ENCODE measurements at places on chromosomes 4 and X.

DNA sequence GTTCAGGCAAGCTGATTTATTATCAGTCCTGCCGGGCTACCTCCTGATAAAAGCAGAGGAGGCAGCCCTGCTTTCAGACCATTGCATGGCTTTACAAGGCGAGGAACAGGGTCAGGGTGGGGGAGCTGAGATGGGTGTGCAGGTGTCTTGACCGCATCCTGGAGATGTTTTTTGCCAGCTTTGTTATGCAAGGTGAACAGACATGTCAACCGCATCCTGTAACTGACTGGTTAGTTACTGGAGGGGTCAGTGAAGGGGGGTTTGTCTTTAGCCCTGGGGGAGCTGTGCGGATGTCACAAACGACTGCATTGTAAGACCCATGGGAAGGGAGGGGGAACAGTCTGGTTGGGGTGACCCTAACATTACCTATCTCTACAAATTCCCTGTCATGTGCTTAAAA is 10.0 kb downstream of the ADAM29 start:
- DNase-seq, result no peak

DNA sequence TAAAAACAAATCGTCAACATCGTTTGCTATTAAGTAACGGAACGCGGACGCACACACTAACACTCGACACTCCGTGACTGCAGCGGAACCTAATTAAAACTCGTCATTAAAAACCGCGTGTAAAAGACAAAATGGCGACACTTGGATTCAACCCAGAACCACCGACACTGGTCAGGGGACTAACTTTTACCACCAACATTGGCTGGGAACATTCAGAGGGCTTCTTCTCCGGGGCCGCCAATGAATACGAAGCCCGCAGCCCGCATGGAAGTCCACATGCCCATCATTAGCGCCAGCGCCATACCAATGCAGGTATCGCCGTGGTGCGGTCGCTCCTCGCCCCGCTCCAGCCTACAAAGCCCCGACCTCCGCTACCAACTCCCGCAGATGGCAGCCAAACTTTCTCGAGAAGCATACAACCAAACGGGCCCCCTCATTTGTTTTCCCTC is 498 bp downstream of the RBMX start:
- DNase-seq, result no peak

DNA sequence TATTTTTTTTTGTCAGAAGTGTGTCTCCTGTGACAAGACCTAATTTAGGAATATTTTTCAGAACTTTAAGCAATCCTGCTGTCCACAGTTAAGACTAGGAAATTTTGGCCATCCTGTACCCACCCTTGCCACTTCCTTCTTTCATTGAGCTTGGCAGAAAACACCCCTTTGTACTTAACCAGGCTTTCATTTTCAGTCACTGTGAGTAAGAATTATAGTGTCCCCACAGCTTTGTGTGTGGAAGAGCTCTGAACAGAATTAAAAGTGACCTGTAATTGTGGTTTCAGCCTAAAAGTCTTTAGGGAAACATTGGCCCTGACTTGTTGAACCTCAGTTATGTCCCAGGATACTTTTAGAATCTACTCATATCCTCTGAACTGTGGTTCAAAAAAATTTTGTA is 153.7 kb upstream of the BMP3 start:
- no peak for DNase-seq

- no peak for DNase-seq
Observed at GRCh38 chr4:24736066-24736465, 59.3 kb upstream of the SOD3 start.

DNA sequence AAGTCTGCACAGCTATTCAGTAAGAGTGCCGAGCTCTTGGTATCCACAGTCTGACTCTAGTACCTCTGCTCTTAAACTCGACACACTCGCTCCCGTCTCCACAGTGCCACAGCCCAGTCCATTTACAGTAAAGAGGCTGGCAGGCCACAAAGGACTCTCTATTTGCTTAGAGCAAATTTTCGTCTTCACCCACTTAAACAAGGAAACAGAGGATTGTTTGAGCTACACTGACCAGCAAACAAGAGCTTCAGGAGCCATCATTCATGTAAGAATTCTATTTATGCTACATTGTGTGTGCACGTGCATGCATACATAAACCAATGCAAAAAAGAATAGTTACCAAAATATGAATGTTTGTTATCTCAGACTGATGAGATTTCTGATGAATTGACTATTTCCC is 290.2 kb downstream of the USP46 start:
- DNase-seq, result no peak

DNA sequence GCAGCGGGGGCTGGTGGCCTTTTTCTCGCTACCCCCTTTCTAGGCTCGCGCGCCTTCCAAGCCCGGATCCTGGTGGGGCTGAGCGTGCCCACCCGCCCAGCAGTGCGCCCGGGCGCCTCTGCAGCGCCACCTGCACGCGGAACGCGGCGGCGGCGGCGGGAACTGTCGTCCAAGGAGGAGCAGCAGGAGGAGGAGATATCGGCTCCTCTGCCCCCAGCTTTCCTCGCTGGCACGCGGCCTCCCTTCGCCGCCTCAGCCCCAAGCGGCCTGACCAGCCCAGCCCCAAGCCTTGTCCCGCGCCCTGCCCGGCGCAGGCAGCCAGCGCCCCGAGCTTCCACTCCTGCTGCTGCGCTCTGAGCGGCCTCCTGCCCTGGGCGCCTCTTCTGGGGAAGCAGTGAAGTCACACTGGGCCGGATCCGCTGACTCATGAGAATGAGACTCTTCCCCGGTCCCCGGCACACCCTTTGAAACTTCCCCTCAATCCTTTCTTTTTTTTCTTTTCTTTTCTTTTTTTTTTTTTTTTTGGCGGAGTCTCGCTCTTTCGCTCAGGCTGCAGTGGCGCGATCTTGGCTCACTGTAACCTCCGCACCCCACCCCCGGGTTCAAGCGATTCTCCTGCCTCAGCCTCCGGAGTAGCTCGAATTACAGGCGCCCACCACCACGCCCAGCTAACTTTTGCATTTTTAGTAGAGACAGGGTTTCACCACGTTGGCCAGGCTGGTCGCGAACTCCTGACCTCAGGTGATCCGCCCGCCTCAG is 10.6 kb upstream of the ELF4 start:
- no peak for DNase-seq

DNA sequence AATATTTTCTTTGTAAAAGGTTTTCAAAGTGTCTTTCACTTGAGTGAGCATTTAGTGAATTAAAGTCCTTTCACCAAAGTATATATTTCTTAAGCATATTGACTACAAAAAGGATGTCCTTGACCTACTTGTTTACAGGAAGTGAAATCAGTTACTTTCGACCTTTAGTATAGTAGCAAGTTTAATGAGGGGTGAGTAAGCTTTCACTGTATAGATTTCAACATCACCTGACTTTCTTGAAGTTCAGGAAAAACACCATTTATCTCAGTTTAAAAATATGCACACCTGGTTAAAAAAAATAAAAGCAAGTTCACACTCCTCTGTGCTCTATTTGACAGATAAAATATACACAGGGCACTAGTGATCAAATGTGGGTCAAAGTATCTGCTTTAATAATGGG is 88.1 kb downstream of the CCSER1 start:
- DNase-seq, result no peak

GRCh38 chr4:169604131-169604900 is 8.1 kb downstream of the NEK1 start:
- no peak for DNase-seq

DNA sequence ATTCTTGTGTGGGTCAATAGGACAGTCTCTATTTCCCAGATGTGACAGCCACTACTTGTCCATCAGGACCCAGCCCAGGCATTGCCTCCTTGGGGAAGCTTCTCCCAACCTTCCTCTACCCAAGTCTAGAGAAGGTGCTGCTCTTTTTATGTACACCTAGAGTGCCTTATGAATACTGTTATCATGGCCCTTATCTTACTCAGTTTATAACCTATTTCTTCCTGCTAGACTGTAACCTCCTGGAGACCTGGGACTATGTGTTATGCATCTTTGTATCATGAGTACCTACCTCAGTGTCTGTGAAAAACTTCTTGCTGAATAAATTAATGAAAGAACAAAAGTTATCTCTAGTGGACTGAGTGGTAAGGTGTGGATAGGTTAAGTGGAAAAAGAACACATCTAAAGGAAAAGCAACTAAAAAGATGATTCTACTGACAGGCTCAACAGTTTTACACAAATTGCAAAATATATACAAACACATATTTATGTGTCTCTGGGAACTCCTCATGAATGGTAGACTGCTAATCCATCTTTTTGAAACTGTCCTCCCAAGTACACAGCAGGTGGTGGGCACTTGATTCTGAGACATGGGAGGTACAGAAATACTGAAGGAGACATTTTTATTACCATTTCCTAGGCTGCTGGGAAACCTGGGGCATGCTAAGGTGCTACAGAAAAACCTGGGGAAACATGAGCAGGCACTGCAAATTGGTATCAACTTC is 106.6 kb downstream of the SH3RF1 start:
- no peak for DNase-seq

DNA sequence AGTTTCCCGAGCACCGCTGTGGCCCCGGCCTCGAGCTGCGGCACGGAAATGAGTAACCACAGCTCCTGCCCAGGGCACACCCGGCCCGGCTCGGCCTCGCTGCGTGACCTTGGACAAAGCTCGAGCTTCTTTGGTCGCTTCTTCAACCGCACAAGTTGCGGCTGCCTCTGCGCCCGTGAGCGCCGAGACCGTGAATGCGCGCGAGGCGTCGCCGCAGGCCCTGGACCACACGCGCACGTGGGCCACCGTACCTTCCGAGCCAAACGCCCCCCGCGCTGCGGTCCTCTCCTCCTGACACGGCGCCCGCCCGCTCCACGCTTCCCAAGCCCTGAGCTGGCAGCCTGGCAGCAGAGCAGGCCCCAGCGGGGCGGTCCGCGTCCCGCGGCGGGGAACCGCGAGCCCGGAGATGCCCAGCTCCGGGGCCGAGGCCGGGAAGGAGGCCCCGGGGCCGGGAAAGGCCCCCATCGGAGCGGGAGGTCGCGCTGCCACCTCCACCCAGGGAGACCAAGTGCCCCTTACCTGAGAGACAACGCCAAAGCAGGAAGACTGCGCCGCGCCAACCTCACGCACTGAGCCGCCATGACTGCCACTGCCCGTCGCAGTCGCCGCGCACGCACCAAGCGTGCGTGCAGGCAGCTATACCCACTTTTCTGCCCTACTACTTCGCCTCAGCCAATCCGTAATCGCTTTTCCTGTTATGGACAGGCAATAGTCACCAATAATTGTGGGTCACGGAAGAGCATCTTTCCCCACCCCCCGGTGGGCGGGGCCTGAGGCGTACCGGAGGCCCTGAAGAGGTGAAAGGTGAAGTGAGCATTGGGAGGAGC is at the start of gene GRPEL1:
Gene GRPEL1 (minus strand): TSS at position 613 of the 827 bp plus-strand sequence. CDS start 32 bp downstream, at position 581.
- no peak for DNase-seq

- DNase-seq, result no peak
Observed at GRCh38 chr4:90648791-90649190, 521.6 kb downstream of the CCSER1 start.

DNA sequence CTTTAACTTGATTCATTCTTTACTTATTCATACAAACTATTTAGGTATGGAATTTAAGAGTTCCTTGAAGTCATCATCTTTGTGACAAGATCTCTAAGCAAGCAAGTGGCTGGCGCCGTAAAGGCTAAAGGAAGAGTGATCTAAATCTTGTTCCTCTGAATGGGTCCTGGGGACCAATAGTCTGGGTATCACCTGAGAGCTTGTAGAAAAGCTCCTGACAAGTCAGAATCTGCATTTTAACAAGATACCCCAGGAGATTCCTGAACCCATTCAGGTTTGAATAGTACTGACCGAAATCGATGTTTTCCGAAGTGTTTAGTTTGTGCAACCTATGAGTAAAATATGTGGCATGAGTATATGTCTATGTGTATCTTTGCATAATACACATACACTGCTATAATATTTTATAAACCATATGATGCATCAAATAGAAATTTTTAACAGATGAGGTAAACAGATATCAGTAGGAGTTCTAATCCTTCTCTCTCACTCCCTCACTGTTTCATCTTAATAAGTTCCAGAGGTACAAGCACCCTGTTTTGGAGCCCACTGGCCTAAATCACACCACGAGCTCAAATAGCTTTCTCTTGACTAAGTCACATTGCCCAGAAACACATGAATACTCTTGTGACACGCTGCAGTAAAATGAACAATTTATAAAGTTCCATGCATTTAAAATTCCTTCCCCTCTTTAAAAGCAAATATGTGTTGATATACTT is 170.0 kb downstream of the RELL1 start:
- DNase-seq, result no peak

DNA sequence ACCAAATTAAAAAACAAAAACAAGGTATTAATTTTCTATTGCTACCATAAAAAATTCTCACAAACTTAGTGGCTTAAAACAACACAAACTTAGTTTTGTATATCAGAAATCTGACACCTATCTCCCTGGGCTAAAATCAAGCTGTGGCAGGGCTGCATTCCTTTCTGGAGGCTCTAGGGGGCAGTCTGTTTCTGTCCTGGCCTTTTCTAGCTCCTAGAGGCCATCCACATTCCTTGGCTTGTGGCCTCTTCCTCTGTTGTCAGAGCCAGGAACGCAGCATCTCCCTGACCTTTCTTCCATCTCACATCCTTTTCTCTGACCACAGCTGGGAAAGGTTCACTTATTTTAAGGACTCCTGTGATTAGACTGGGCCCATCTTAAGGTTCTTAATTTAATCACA is 38.9 kb upstream of the TLR2 start:
- no peak for DNase-seq

DNA sequence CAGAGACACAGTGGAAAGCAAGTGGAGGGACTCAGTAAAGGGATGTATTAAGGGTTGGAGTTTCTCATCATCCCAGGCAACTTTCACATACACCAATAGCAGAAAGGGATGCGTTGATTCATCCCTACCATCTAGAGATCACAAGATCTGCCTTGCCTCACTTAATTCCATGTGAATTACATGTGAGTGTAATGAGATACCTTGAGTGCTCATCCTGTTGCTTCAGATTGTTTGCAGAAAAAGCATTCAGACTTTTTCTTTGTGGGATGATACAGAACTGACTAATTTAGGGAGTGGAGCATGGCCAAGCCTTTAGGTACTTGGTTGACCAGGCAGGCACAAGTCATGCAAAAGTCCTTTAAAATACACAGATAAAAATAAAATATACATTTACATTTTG is 124.8 kb upstream of the SLIT2 start:
- no peak for DNase-seq

DNA sequence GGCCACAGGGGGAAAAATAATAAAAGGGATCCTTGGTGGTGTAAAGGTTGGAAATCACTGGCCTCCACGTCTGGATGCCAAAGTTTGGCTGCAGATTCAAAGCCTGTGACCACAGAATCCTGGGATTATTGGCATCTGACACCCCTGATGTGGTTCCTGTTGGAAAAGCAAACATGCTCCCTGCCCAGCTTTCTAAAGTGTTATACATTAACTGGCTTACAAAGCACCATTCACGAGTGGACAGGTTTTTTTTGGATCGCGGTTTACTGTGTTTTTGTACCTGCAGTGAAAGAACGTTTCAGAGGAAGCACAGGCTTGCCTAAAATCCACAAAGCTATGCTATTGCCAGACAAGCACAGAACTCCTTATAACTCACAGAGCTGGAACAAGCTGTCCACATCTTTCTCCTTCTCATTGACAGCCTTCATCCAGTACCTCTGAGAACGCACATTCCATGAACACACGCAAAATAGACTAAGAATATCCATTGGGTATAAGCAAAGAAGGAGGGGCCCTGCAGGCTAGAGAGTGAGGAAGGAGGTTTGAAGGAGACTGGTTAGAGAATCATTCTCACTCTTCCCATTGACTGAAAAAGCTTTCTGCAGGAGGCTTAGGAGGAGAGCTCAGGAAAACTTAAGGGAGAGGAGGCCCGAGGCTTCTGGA is 14.5 kb upstream of the CAPN6 start:
- DNase-seq, result no peak

- DNase-seq, result no peak
Observed at GRCh38 chr4:3177426-3177825, 71.5 kb upstream of the MSANTD1 start.
